ENCODE measurements at places on chromosomes 4 and X. TPM values are rescaled to one million over a fixed set of nuclear protein-coding genes. Genes with fewer than 3 reads are reported as not detected.

MAGEA9B gene
- total RNA-seq, result not detected

SPATA18 gene
- total RNA-seq, result 44.8 TPM

VCX gene
- total RNA-seq, result not detected

AFF2 gene
- not detected for total RNA-seq

NEUROG2 gene
- total RNA-seq, result not detected

TSPAN7 gene
- not detected for total RNA-seq

CLNK gene
- total RNA-seq, result not detected

BGN gene
- 10.5 TPM for total RNA-seq

DCX gene
- not detected for total RNA-seq

MAGEC1 gene
- total RNA-seq, result not detected

TMPRSS11D gene
- total RNA-seq, result under 0.01 TPM
